ENCODE measurements at places on chromosomes 4 and X.

GRCh38 chr4:24978291-24979075 lies 52.3 kb downstream of the LGI2 start:
- no peak for DNase-seq

DNA sequence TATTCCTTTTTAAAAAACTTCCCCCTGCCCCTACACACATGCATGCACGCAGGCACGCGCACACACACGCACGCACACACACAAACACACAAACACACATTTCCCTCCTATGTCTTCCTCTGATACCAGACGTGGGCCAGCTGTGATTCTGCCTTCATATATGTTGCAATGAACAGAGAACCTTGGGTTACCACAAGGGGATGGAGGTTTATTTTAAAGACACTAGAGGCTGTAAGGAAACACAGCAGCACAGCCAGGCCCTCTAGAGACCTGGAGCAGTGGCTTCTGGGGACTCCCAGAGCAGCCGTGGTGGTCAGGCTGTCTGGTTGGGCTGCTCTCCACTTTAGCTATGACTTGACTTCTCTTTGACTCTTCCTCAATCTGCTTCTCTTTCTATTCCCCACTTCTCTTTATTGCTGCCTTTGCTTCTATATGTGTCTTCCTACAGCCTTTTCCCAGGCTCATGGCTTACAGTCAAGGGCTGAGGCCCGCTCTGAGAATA lies 3.2 kb upstream of the TLR10 start:
- DNase-seq, result no peak

GRCh38 chr4:13209600-13209999 lies 274.5 kb downstream of the RAB28 start:
- no peak for DNase-seq

DNA sequence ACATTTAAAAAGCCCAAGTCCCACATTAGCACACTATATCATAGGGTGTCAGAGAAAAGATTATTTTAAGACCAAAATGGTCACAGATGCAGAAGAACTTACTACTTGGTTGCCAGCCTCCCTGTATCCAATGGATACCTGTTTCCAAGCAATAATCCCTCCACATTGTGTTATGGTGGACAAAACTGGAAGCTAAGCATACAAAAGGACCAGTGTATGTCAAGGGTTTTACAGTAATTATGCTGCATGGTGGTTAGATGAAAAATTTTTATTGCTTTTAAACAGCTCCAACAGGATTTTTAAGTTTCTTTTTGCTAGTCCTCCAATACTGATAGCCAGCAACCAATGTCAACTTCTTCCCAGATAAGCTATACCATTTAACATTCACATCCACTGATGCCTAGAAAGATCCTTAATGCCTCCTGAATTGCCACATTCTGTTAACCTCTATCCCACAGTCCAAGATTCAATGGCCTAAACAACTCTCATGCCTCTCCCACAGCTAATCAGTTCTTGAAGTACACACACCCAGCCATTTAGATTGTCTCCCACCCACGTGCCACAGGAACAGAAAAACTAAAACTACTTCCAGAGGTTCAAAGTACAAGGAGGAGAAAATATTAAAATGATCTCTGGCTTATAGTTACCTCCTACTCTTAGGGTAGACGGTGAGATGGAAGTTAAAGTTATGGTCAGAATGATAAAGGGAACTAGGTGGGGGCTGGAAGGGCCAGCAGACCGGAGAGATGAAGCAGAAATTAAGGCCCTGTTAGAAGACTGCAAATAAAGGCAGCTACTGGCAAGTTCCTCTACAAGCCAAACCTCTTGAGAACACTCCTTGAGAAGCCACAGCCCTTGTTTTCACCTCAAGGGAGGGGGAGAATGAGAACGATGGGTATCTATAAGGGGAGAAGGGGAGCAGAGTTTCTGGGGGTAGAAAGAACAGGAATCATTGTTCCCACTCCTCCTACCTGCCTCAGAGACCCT lies 5.5 kb downstream of the MED14 start:
- DNase-seq, result no peak

DNA sequence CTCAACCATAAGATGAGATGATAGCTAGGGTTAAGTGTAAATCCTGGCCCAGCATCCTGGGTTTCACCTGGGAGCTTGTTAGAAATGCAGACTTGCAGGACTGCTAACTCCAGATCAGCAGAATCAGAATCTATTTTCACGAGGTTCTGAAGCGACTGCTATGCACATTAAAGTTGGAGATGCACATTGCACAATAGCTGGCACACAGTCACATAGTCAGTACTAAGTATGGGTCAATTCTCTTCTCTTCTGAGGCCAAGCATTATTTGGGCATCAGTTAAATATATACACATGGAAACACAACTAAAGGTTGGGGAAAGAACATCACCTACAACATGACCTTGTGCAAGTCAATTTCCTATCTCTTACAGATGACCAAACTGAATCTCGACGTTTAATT lies 155.1 kb upstream of the FGF13 start:
- DNase-seq, result no peak

- no peak for DNase-seq
Observed at GRCh38 chrX:30955687-30956086, 66.6 kb upstream of the TAB3 start.
